Dermis blood vessel endothelial cell (primary cell): ENCODE measurements at places on chromosomes 2 and 18. TPM values are rescaled to one million over a fixed set of nuclear protein-coding genes. Genes with fewer than 3 reads are reported as not detected.

Gene STK39
- 2.4 and 2.7 TPM in 2 replicates for total RNA-seq

Gene RIOK3
- 51.4 and 68.1 TPM in 2 replicates for total RNA-seq

Gene LGALSL
- 3.7 and 9.4 TPM in 2 replicates for total RNA-seq

Gene LIMS4
- 40.1 and 53.6 TPM in 2 replicates for total RNA-seq

Gene TRAK2
- total RNA-seq: 40.7 and 63.1 TPM in 2 replicates

Gene HOXD3
- total RNA-seq: 19.2 and 54.6 TPM in 2 replicates

Gene HRH4
- 0.19 TPM in 1 of 2 replicates, not detected in the other for total RNA-seq

Gene IL36B
- total RNA-seq: not detected in 2 replicates

Gene ARHGAP25
- total RNA-seq: 12.1 and 14.3 TPM in 2 replicates

Gene AMER3
- not detected in 2 replicates for total RNA-seq

Gene SERPINB7
- total RNA-seq: 0.05 TPM in 1 of 2 replicates, not detected in the other

Gene ACVR1
- 19.6 and 29.5 TPM in 2 replicates for total RNA-seq

Gene RAX
- not detected in 2 replicates for total RNA-seq

Gene PSMA8
- total RNA-seq: not detected in 2 replicates

Gene AAK1
- total RNA-seq: 23.8 and 48.8 TPM in 2 replicates

Gene NFATC1
- total RNA-seq: 17.0 and 19.3 TPM in 2 replicates

Gene VPS54
- total RNA-seq: 24.0 and 29.4 TPM in 2 replicates

Gene CENPA
- 5.1 and 14.3 TPM in 2 replicates for total RNA-seq

Gene ESPNL
- not detected in 2 replicates for total RNA-seq

Gene DOCK10
- total RNA-seq: 4.1 and 5.3 TPM in 2 replicates

Gene MOCOS
- total RNA-seq: 0.34 and 0.79 TPM in 2 replicates

Gene KCNIP3
- total RNA-seq: 0.14 and 0.51 TPM in 2 replicates

Gene ALPG
- 0.05 TPM in 1 of 2 replicates, not detected in the other for total RNA-seq

Gene EN1
- not detected in 2 replicates for total RNA-seq

Gene LYPD6
- 9.4 and 14.1 TPM in 2 replicates for total RNA-seq

Gene FTCDNL1
- total RNA-seq: 0.23 and 1.7 TPM in 2 replicates

Gene LOXHD1
- under 0.01 and 0.05 TPM in 2 replicates for total RNA-seq

Gene FOXI3
- not detected in 2 replicates for total RNA-seq

Gene CFAP210
- total RNA-seq: not detected in 2 replicates

Gene OSGEPL1
- 5.9 and 6.1 TPM in 2 replicates for total RNA-seq

Gene TBR1
- not detected in 2 replicates for total RNA-seq

Gene IRS1
- 0.17 and 0.23 TPM in 2 replicates for total RNA-seq

Gene IL1A
- total RNA-seq: under 0.01 and 0.19 TPM in 2 replicates

Gene PLEKHB2
- 146 and 158 TPM in 2 replicates for total RNA-seq

Gene SERPINB2
- not detected in 2 replicates for total RNA-seq

Gene PROKR1
- total RNA-seq: under 0.01 TPM in 1 of 2 replicates, not detected in the other

Gene INSIG2
- 15.5 and 22.9 TPM in 2 replicates for total RNA-seq

Gene HNMT
- total RNA-seq: 1.4 and 5.6 TPM in 2 replicates

Gene CD8B2
- not detected in 2 replicates for total RNA-seq

Gene PLB1
- 0.05 and 1.0 TPM in 2 replicates for total RNA-seq

Gene PXDN
- 563 and 762 TPM in 2 replicates for total RNA-seq

Gene BOLL
- total RNA-seq: not detected in 2 replicates

Gene EML6
- 0.17 and 1.1 TPM in 2 replicates for total RNA-seq

Gene ANKRD30BL
- total RNA-seq: not detected in 2 replicates

Gene THUMPD2
- total RNA-seq: 6.5 and 7.0 TPM in 2 replicates

Gene LRP1B
- total RNA-seq: under 0.01 TPM in 2 replicates
